ENCODE measurements at places on chromosomes 2 and 18.

DNA sequence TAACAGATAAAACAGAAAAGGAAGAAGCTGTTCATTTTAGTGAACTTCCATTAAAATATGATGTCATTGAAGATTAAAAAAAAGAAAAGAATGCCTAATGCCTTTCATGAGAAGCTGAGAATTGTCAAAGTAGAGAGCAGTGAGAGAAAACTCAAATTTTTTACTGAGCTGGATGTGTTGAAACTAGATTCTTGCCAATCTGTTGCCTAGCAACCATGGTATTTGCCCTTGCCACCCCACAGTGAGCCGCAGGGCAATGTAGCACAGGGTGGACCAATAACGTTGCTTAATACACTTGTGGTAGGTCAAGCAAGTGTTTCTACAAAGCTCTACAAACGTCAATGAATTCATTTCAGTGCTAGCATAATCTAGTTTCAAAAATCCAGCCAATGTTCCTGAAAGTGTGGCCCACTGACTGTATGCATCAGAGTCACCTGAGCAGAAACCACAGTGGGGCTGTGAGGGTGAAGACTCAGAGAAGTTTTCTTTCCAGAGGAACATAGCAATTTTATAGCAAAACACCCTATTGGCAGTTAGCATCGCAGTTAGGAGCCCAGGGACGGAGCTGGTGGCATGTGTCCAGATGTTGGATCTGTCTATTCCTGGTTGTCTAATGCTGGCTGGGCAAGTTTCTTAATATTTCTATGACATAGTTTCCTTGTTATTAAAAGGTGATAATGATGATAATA, 132.2 kb downstream of the DOCK10 start:
- peak; percentile 43 for DNase-seq

DNA sequence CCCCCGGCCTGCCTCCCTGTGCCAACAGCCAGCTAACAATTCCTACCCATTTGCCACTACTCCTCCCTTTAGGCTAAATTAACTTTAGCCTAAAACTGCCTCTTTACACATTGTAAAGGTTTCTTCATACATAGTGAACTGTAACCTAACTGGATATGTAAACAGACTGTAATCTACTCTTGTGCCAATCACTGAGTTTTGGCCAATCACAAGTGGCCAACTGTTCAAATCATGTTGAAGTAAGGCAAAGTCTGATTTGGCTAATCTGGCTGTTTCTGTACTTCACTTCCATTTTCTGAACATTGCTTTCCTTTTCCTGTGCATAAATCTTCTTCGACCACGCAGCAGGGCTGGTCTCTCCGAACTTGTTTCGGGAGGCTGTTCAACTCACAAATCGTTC, 103.6 kb upstream of the LYPD6 start:
- DNase-seq, result no peak

DNA sequence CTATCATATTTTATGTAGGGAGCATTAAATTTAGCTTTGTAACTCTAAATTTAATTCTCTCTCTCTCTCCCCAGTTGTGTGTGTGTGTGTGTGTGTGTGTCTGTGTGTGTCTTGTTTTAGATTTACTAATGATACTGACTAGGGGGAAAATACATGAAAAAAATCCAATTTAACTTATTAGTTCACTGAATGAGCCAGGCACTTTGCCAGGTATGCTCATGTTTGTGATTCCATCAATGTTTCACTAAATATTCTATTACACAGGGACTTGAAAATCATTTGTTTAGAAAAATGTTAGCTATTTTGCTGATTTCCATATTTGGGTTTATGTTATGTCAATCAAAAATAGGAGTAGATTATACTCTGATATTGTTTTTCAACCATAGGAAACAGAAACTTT, 203.7 kb upstream of the ZNF804A start:
- DNase-seq, result no peak

DNA sequence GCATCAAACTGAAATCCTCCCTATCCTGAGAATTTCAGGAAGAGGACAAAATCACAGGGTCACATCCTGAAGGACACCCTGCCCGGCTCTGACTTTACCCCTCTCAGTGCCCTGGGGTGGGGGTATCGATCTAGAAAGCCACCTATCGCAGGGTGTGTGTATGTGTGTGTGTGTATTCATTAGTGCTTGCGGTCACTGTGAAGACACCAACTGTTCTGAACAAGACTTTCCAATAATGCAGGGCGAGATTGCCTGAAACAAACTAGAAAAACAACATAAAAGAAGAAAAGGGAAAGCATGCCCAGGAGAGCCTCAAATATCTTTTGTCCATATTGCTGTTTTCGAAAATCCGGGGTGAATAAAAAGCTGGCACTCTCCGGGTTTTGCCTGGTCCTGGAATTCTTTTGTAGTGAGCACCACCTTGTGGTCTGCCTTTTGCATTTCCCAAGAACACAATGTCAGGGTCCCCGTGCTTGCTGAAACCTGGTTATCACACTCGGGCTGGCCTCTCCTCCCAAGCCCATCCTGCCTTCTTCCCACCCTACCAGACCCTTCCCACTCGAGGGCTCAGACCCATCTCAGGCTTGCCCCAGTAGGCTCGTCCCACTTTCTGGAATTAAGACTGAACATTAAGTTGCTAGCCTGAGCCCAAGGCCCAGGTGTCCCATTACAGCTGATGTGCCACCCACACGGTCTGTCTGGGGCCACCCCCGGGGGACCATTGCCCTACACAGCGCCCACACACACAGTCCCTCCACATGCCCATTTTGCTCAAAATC, 25.0 kb upstream of the COPS8 start:
- DNase-seq, result peak; percentile 6

DNA sequence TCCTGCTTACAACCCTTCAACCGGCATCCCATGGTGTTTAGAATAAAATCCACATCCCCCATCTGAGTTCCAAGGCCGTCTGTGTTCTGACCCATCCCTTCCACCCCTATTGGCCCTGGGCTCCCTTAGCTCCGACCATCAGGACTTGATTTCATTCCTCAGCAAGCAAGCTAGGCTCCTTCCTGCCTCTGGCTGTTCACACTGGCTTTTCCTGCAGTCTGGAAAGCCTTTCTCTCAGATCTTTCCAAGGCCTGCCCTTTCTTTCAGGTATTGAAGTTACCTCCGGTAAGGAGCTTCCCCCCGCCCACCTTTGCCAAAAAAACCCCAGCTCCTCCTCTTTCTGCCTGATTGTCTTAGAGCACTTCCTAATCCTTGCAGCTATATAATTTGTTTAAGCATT, 86.8 kb downstream of the CLIP4 start:
- no peak for DNase-seq
